ENCODE measurements at places on chromosomes 11 and 22.

DNA sequence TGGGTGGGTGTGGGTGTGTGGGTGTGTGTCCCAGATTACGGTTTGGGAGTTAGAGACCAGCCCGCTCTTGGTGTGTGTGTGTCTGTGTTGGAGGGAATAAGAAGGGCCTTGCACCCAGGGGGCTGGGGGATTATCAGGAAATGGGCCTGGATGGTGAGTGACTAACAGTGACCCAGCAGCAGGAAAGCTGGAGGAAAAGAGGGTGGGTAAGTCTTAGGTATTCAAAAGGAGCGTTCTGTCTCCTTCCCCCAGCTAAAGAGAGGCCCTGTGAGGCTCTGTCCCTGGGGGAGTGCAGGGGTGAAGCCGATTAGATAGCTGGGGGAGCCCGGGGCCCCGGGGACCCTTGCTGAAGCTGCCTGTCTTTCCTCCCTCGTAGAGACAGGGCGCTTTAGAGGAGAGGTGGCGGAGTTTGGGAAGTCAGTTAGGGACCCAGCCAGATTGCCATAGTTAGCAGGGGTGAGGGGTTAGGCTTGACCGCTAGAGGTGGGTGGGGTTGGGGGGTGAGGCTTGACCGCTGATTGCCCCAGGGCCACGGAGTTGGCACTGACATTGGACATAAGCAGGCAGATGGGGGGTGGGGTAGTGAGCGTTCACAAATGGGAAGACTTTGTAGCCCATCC, 1.5 kb downstream of the OAF start:
- DNase-seq, result no peak

GRCh38 chr22:34638128-34638527, 427.8 kb upstream of the ISX start:
- no peak for DNase-seq

DNA sequence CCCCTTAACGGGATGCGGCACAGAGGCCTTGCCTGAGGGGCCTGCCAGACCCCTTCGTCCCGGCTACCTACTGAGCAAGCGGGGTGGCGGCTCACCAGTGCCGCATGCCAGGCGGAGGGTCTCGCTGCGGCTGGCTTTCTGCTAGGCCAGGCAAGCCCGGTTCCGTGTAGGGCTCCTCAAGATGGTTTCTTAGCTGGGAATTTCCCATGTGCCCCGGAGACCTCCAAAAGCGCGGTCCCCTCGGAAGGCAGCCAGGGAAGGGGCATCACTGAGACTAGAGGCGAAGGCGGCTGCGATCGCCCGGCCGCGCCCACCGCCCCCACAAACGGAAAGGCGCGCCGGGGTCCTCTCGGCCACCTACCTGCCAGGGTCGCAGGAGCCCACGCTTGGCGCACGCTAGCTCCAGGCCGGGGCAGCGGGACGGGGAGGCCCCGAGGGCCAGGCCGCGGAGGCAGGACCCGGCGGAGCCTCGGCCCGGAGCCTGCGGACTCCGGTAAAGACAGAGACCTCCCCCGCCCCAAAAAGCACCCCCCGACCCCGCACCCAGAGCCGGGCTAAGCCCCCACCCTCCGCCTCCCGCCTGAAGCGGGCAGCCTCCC, 23.8 kb downstream of the MICAL3 start:
- no peak for DNase-seq

DNA sequence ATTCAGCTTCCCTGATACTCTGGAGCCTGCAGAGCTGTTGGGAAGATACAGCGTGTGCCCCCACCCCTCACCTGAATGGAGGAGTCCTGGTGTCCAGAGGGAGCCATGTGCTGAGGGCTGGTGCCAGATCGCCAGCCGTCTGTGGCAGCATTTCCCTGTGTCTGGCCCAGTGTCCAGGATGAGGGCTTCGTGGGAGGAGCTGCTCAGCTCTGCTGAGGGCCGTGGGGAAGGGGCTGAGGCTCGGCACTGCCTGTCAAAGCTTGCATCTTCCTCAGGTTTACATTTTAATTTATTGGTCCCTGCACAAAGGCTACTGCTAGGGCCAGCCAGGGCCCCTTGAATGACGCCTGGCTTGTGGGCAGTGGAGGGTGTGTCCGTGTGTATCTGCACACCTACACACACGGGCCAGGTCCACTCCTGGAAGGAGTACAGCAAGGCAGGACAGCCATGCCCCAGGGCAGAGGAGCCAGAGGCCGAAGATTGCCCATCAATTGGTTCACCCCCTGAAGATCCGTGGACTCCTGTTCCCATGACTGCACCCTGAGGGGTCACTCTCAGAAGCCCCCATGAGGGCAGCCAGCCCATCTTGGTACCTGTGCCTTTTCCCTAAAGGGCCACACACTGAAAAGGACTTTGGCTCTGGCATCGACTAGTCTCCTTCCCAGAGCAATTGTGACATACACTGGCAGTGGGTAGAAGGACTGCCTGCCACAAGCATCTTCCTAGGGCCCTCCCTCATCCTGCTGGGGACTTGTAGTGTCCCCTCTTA, 107.7 kb upstream of the PARVA start:
- no peak for DNase-seq

GRCh38 chr11:77167111-77167626, 39.1 kb downstream of the MYO7A start:
- DNase-seq, result no peak

DNA sequence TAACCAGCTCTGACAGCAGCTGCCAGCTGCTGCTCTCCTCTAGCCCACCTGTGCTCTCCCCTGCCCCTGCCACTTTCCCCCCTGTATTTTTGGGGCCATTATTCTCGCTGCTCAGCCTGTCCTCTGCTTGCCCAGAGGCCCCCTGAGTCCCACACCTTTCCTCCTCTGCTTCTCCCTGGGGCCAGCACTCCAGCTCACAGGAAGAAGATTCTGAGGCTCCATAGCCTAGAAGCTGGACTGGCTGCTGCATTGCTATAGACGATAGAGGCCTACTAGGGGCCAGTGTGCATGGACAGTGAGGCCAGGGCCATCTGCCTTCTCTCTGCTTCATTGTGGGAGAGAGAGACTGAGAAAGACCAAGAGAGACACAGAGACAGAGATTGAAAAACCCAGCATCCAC, 679 bp downstream of the OMP start:
- DNase-seq, result no peak

DNA sequence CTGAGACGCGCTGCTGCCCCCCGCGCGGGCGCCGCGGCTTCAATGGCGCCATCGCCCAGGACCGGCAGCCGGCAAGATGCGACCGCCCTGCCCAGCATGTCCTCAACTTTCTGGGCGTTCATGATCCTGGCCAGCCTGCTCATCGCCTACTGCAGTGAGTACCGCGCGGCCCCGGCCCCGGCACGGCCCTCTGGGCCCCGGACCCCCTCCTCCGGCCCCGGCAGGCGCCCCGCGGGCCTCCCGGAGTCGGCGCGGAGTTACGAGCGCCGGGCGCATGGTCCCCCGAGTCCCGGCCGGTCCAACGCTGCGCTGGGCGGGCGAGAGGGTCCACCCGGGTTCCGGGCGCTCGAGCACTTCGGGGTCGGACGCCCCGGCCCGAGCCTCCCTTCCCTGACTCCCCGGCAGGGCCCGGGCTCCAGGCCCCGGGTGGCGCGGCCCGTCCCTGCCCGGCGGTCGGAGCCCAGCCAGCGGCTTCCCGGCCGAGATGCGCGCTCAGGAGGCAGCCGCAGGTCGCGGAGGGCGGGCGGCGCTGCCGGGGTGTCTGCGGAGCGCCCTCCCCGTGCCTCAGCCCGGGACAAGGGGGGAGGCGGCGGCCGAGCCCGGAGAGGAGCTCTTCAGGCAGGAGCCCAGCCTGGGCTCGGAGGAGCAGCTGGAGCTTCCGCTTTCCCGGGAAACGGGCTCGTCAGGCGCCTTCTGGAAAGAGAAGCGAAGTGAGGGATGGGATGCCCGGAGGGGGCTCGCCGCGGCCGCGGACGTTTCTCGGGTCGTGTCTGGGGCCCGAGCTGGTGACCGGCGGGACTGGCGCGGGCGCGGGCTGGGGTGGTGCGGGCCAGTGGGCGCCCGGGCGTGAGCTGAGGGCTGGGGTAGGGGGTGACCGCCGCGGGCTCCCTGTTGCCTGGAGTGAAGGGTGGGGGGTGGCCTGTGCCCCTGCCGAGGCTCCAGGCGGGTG, 1337.8 kb downstream of the BRD1 start:
- DNase-seq, result no peak

DNA sequence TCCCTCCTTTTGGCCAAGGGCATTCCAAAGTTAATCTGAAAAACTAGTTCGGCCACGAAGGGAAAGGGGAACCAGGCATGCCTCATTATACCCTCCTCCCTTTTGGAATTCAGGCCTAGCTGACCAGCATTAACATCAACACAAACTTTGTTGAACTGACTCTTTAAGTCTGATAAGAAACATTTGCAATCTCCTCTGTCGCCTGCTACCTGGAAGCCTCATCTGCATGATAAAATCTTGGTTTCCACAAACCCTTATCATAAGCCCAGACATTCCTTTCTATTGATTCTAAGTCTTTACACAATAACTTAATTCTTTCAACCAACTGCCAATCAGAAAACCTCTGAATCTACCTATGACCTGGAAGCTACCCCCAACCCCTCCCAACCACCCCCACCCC, 11.4 kb downstream of the POGLUT3 start:
- no peak for DNase-seq

- DNase-seq, result no peak
Observed at GRCh38 chr22:49807780-49808708, 19.6 kb downstream of the BRD1 start.

GRCh38 chr22:28995551-28995950, 66.1 kb downstream of the C22orf31 start:
- DNase-seq, result no peak
